ENCODE measurements at places on chromosomes 3 and 15.

DNA sequence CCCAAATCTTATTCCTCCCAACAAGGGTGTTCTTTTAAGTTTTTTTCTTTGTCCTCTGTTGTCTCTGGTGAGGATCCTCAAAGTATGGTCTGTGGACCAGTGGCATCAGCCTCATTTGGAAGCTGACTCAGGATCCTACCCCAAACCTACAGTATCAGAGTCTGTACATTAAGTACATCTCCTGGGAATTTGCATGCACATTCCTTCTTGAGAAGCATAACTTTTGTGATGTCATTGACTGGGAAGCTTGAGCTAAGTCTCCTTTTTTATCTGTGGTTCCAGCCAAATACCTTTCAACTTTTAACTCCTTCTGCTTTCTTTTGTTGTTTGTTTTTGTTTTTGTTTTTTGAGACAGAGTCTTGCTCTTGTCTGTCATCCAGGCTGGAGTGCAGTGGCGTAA lies 40.5 kb downstream of the ARMC8 start:
- no peak for DNase-seq

DNA sequence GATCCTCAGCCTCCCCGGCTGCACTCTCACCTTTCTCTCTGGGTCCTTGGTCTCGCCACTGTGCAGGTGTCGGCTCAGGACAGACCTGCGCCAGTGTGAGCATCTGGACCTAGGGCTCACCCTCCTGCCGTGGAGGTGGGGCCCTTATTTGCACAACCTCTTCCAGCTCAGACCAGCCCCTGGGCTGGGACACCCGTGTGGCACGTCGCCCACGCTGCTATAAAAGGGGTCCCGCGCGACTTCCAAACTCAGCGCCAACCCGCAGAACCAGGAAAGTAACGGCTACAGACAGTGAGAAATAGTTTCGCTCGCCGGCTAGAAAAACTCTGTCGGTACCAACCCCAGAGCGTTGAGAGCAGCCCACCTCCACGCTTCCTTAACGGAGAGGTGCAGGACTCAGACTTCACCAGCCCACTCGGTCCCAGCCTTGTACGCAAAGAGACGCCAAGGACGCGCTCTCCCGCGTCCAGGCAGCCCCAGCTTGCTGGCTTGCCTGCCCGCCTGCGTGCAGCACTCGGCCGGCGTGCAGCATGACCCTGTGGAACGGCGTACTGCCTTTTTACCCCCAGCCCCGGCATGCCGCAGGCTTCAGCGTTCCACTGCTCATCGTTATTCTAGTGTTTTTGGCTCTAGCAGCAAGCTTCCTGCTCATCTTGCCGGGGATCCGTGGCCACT lies at the start of the genes DUOX2 and DUOXA2:
Gene DUOX2, minus strand, starts transcription at position 97 of the 675 bp plus-strand sequence. CDS start 761 bp downstream, outside the sequence.
Gene DUOXA2, plus strand, starts transcription at position 251 of the 675 bp plus-strand sequence. Its CDS starts 280 bp downstream, at position 531.
- DNase-seq, result no peak

DNA sequence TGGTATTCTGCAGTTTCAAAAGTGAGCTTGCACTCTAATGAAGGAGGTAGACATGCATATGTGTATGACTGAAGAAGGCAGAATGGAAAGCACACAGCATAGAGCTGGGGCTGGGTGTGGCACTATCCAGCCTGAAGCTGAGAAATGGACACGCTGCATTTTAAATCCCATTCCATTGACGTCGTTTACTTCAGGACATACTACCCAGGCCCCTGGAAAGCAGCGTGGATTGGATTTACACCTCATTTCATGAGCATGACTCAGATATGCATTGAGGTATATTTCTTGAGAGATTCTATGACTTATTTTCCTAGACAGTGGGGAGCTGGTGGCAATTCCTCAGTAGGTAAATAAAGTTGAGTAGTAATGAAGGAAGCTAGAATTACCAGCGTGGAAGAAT lies 101.4 kb downstream of the ABI3BP start:
- no peak for DNase-seq

GRCh38 chr15:45747426-45747825 lies 112.6 kb downstream of the SQOR start:
- DNase-seq, result no peak

DNA sequence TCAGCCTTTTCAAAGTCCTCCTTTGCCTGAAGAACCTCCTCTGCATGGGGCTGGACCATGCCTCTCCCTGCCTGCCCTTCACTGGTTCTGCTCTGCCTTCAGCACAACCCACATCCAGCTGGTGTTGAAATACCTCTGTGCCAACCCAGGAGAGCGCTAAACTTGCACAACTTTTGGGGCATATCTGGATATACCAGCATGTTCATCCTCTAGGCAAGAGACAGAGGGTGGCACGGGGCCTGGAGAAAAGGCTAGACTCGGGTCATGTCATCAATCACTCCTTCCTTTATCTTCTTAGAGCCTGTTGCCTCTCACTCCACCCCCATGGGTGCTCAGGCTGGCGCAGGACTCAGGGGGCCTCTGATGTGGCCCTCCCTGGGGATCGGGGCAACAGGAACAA lies 4.8 kb downstream of the SEMA4B start:
- DNase-seq, result no peak

GRCh38 chr3:11650391-11650790 lies 6.7 kb upstream of the VGLL4 start:
- no peak for DNase-seq
